ENCODE measurements at places on chromosomes 1 and 21. TPM values are rescaled to one million over a fixed set of nuclear protein-coding genes. Genes with fewer than 3 reads are reported as not detected.

GRCh38 chr1:228082214-228082917 is at the start of gene ARF1:
TSS of gene ARF1 (plus strand) at chr1:228082708. CDS start at chr1:228097115, 14,407 bp downstream.
- DNase-seq: peak; percentile 94

DNA sequence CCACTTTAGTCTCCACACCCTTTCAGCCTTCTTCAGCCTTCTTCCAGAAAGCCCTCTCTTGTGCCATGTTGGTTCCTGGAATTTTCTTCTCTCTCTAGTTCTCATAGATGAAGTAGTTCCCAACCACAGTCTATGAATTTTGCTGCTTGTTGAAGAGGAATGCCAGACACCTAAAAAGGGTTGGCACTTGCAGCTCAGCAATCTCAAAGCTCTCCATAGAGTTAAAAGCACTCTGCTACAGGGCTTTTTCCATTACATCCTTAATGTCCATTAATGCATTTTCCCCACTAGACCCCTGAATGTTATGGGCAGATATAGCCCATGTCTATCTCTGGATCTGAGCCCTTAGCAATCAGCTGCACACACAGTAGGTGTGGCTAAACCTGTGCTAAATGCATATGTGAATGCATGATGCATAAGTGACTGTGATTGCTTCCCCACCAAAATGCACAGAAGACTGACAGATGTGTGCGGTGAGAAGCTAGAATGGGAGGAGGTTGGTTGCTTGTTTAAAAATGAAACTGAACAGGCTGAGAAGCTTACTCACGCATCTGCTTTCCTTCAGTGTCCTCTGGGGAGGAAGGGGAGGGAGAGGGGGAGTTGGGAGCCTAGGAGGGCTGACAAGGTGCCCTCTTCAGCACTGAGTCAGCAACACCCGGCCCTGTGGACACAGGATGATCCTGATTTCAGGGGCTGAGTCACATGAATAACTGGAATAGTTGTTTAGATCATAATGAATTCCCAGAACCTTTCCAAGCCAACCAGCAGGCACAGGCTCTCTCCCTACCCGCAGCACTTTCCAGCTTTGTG is 146.1 kb upstream of the FGGY start:
- no peak for DNase-seq

DNA sequence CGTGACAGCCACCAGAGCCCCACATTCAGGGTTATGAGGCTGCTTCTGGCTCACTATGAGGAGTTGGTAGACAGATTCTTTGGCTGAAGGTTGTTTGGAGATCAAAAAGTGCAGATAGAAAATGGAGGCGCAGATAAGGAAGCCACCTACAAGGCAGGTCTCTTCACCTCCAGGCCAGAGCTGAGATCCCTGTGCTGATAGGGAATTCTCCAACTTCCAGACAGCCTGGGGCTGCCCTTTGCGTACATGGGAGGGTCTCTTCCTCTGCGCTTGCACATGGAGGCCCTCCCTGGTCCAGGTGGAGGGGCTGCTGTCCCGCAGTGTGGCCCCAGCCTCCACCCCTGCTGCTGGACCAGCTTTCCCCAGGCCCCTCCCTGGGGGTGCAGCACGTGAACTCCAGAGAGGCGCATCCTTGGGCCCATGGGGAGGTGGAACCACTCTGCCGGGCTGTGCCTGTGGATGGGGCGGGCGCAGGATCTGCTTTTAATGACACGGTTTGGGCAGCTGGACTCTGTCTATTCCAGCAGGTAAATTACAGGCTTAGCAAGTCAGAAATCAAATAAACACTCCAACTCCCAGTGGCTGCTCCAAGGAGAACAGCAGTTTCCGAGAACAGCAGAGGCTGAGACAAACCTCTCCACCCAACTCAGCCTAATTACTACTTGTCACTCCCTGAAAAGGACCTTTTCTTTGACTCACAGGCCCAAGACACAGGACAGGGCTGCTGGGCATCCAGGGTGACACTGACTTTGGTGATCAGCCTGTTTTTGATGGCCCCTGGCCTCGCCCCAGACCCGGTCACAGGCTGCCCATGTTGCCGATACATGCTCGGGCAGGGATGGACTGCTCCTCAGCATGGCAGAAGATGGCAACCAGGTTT is 12.4 kb downstream of the OXCT2 start:
- DNase-seq: no peak

DNA sequence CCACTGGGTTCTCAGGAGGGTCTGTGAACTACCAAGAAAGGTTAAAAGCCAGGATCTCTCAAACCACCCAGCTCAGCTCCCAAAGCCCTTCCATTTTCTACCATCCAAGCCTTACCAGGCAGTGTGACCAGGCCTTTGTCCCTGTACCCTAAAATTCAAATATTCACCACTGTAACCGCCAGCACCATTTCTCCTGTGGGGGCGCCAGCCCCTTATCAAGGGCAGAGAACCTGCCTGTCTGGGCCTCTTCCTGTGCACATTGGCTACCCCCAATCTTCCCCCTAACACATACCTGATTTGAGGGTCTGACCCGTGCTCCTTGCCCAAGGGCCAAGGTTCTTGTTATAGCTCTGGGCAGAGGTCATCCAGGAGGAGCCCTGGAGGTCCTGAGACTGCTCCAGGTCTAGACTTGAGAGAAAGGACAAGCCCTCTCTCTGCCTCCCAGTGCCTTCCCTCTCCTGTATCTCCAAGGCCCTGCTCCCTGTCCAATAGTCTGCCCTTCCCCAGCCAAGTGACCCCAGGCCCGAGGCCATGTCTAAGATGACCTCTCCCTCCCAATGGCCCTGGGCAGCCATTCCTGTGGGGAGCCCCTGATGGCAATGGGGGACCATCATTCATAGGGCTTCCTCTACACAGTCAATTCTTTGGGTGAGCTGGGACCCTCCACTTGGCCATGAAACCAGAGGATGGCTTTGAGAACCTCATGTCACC is 78.5 kb downstream of the FHAD1 start:
- DNase-seq: no peak

DNA sequence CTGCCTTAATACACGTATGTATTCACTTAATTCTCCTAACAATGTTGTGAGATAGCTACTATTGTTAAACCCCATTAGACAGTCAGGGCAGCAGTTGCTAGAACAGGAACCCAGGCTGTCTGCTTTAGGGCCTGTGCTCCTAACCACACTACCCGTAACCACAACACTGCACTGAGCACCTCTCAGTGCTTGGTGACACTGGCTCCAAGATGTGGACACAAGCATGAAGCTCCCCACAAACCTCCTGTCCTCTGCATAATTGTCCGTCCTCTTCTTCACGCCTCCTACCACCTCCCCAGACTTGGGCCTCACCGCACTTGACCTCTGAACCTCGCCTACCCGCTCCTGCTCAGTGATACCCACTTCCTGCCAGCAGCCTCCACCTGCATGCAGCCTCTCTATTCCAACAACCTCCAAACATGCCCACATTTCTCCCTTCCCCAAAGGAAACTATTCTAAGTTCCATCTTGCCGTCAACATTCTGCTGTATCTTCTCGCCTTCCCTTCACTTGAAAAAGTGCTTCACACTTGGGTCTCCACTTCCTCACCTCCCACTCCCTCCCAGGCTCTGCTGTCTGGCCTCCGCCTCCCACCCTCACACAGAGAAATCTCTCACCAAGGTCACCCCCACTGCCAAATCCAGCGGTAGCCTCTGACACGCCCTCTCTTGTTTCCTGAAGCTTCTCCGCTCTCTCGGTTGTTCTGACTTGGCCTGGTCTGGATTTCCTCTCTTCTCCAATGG is 14.6 kb upstream of the AHDC1 start:
- DNase-seq: no peak

DNA sequence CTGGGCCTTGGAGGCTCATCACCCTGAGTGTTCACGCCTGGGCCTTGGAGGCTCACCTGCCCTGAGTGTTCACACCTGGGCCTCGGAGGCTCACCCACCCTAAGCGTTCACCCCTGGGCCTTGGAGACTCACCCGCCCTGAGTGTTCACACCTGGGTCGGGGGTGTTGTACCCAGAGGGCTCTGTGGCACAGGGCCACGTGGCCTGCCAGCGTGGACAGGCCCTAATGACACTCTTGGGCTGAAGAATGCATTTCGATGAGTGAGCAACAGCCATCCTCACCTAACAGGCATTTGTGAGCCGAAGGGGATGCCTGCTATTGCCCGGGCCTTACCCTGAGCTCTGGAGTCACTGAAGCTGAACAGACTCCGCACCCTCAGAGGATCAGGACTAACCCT is 17.5 kb downstream of the SLC19A1 start:
- no peak for DNase-seq

- DNase-seq: peak; percentile 56
Measured at GRCh38 chr1:31937300-31938183, 626 bp downstream of the PTP4A2 start.

GRCh38 chr1:40939320-40940059 is 40.0 kb upstream of the CTPS1 start:
- DNase-seq: no peak

GRCh38 chr1:191839891-191840290 is 318.4 kb upstream of the RGS18 start:
- no peak for DNase-seq

GRCh38 chr1:40645118-40645680 is 20.3 kb downstream of the RIMS3 start:
- no peak for DNase-seq

- DNase-seq: no peak
Measured at GRCh38 chr1:66119148-66119547, 326.5 kb downstream of the PDE4B start.

GRCh38 chr1:39395357-39395831 is 96.0 kb upstream of the BMP8A start:
- DNase-seq: no peak

The PPIAL4G gene
- 0.14 TPM for total RNA-seq

The CLCA1 gene
- total RNA-seq: not detected

The SERTAD4 gene
- 1.1 TPM for total RNA-seq

The KMO gene
- total RNA-seq: not detected

The RGS13 gene
- not detected for total RNA-seq

The TAF5L gene
- 21.4 TPM for total RNA-seq

The SLC44A5 gene
- total RNA-seq: 9.5 TPM

The KRTAP10-10 gene
- total RNA-seq: not detected

Data from progenitor cell of endocrine pancreas (in vitro differentiated cells).